ENCODE measurements at places on chromosomes 4 and X.

DNA sequence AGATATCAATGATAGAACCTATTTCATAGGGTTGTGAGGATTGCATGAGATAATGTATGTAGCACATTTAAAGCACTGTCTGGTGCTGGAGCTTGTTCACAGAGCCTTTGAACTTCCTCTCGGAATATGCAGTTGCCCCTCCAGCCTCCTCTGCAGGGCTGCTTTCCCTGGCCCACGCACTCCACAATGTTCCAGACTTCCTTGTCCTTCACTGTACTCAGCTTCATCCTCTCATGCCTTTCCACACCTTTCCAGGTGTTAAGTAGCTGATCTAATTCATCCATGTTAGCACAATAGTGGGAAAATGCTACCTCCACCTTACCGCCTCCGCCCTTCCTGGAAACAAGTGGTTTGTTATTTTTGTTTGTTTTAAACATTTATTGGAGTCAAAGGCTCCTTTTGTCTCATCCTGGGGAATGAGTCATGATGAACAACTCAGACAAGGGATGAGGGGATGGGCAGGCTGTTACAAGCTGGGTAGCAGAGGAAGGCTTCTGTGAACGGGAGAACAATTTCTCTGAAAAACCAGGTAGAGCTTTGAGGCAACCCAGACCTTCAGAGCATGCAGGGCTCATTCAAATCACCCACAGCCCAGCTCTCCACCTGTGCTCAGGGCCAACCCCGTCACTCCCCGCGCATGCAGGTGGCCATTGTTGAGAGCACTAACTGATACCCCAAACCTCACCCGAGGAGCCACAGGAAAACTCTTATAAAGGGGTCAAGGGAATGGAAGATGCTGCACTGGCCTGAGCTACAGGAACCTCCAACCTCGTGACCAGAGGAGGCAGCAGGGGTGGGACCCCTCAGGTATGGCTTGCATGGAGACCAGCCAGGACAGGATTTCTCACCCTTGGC lies 84.9 kb upstream of the TBL1X start:
- DNase-seq, result no peak

GRCh38 chrX:9221781-9222180 lies 187.9 kb upstream of the FAM9B start:
- no peak for DNase-seq

- no peak for DNase-seq
Observed at GRCh38 chr4:119048446-119048845, 87.2 kb upstream of the MYOZ2 start.

- DNase-seq, result no peak
Observed at GRCh38 chrX:129404670-129405008, 118.7 kb downstream of the SMARCA1 start.

- DNase-seq, result no peak
Observed at GRCh38 chr4:9999956-10000561, 21.2 kb downstream of the SLC2A9 start.

GRCh38 chr4:116005806-116006088 lies 892.3 kb upstream of the NDST4 start:
- no peak for DNase-seq

GRCh38 chrX:20461576-20461975 lies 194.9 kb upstream of the RPS6KA3 start:
- DNase-seq, result no peak

- DNase-seq, result no peak
Observed at GRCh38 chr4:152307669-152308068, 228.2 kb downstream of the FBXW7 start.
